ENCODE measurements at places on chromosomes 5 and 9.
A peak's percentile ranks its signal among the peaks of the same experiment; 100 is the strongest.

DNA sequence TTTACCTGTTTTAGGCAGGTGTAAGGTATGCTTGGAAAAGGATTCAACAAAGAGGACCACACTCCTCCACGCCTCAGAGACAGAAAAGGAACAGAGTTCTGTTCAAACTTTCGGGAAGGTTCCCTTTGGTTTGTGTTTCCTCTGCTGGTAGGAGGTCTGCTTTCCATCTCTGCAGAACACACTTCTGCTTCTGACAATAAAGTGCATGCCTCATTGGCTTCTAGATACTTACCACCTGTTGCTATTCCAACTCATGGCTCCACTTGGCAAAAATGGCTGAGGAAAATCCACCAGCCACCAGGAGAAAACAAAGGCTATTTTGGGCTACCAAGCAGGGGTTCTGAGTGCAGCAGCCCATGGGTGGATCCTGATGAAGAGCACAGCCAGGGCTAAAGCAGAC lies 112.7 kb downstream of the NRG2 start:
- no peak for DNase-seq

DNA sequence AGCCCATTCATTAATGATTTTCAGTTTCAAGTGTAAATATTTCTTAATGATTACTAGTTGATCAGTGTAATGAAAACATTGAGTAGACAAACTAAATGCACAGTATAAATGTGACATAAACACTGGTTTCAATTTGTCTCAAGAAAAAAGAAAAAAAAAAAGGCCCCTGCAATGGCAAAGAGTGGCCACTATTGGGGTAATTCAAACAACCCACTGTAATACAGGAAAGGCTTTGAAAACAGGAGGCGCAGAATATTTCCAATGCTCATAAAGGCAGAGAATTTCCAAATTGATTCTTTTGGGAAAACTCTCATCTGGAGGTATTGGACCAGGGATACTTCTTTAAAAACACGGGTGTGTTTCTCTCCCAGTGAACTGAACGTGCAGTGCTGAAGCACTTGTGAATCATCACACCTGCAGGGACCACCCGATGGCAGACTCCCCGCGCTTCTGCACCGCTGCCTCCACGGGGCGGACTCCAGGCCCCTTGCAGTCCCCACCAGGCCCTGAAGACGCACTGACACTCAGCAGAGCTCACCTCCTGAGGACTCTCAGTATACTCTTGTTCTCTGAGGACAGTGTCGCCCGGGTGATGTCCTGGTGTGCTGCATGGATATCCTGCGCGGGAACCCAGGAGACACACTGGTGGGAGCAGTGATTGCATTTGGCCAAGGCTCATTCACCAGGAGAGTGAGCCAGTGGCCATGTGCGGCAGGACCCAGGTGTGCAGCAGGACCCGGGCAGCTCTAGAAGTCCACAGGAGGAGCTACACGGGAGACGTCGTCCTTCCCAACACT lies 227.6 kb upstream of the IRX4 start:
- no peak for DNase-seq

GRCh38 chr5:88674356-88675167 lies 208.4 kb downstream of the MEF2C start:
- DNase-seq = peak; percentile 77

DNA sequence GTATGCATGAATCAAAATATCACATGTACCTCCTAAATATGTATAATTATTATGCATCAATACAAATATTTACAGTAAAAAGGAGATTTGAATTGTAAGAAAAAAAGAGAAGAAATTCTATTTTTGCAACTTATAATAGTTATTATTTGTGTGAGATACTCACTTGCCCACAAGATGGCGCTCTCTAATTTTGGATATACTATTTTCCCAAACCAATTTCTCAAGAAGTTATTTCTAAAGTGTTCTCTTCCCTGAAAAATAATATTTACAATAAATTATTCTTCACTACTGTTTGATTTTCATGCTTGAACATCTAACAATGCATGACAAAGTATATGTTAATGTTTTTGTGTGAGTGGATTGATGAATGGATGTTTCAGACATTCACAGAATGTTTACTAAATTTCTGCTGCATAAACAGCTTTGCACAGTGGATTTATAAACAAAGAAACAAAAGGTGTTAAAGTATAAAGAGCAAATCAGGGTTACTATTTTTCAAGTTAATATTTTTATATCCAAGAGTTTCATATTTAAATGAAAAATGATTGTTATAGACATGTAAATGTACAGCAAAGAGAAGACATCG lies 503.4 kb downstream of the PDE4D start:
- DNase-seq = no peak

GRCh38 chr5:148585988-148586387 lies 68.3 kb downstream of the HTR4 start:
- DNase-seq = no peak

DNA sequence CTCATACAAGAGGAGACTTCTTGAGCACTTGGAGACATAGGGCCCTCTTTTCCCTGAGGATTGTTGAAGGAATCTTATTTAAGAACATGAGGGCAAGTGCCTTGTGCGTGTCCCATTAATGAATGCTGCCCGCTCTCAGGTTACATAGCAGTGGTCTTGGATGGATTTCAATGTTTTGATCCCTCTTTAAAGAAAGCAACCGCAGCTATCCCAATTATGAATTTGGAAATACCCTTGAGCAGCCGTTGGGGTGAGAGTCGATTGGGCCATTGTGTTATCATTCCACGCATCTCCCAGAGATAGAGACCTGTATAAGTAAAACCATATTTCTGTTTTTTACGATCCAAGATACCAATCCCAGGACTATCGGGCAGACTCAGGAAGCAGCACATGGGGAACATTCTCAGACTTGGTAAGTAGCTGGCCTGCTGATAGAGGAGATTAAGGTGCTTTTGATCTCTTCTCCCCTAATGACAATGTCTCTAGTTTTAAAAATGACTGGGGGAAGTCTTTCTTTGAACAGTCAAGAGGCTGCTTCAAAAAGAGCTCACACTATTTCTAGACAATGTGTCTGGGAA lies 145.3 kb downstream of the MACROH2A1 start:
- DNase-seq = no peak

- DNase-seq = no peak
Measured at GRCh38 chr9:115018547-115019435, 88.4 kb upstream of the TNFSF8 start.

DNA sequence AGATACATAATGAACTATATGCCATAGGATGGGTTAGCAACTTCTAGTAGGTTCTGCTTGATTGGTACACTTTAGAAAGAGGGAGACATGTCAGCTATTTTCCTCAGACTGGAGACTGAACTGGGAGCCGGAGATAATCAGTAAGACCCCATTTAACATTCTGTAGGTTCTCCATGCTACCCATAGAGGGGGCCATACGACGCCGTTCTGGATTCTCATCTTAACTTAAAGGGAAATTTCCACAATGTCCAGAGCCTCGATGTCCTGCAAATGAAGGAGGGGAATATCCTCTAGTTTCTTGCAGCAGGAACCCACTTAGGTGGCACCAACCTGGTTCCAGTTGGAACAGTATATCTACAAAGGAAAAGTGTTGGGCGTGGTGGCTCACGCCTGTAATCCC lies 22.3 kb upstream of the NPM1 start:
- DNase-seq = no peak

GRCh38 chr5:45695804-45696156 lies 400 bp downstream of the HCN1 start:
- no peak for DNase-seq

DNA sequence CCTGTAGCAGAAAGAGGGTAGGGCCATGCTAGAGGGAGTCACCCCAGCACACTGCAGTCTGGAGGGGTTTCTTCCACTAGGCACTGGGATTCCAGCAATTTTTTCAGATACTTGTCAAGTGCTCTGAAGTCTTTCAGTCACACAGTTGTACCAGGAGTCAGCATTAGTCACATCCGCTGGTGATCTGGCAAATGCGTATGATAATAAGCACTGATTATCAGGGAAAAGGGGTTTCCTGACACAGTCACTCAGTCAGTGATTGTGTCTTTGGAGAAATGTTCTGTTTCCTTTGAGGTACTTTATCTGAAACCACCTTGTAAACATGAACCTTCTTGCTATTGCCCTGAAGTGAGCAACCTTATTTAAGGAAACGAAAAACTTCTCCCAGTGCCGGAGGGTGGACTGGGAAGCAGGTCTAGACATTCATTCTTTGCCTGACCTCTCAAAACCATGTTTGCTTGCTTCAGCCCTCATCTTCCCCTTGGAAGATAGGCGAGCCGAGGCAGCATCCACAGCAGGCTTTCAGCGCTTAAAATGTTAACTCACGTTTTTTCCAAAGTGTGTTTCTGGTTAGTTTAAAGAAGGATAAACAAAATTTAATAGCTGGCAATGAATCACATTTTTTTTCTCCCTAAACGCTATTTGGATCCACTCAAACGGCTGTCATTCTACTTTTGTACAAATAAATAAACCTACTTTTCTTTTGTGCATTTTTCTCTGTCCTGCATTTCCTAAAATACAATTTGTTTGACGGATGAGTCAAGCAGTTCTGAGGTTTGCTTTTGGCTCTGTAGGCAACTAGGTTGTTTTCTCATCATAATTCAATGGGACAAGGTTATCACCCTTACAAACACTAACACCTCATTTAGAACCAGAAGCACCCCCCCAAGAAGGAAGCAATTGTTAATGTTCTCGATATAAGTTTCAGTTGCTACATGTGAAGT lies 77.7 kb downstream of the FOXD1 start:
- DNase-seq = no peak

DNA sequence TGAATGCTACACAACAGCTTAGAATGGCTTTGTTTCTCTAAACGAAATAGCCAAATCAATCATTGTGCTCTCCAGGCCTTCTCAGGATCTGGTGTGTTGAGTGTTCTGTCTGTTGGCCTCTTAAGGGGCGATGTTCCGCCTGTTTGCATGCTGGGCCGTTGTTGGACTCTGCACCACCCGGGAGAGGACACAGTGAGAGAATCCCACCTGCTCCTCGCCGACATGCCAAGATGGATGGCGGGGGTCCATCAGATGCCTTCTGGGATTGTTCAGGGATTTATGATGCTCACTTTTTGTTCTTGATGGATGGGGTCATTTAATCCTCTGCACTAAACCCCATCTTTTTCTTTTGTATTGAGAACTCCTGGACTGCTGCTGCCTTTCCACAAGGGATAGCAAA lies 159.9 kb downstream of the NTRK2 start:
- no peak for DNase-seq

DNA sequence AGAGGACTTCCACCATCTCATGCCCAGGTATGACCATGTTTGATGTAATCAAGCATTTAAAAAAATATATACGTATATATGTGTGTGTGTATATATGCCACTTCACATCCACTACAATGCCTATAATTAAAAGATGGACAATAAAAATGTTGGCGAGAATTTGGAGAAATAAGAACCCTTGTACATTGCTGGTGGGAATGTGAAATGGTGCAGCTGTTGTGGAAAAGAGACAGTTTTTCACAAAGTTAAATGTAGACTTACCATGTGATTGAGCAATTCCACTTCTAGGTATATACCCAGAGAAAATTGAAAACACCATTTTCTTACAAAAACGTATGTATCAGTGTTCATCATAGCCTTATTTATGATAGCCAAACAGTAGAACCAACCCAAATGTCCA lies 229.2 kb upstream of the WWC1 start:
- no peak for DNase-seq

- no peak for DNase-seq
Measured at GRCh38 chr9:131575946-131576853, 30.9 kb downstream of the PRRT1B start.

DNA sequence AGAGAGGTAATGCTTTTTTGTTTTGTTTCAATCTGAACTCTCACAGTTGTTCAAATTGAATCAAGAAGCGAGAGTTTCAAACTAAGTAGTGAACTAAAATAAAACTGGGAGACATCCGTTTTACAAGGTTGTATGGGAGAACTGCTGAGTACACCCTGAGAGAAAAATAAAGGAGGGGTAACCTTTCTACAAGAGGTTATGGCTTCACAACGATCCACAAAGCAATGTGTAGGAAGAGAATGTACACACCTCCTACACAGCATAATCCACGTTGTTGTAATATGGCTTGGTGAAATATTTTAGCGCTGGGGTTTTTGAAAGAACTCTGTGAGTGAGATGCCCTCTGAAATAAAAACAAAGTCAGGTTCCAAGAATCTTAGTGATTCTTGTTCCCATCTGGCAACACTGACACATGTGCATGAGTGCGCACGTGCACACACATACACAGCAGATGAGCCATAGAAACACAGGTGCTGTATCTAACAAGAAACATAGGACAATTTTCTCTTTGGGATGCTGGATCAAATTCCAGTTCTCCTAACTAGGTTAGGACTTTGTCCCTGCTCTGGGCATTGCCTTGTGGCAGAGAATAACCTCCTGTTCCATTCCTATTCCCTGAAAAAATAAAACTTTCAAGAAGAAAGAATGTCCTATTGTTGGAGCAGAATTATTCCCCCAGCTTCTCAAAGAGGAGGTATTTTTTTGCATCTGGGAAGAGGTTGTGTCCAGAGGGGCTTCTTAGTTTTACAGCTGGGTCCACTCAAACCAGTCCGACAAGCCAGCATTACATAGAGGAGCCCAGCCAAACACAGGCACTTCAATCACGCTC lies 94.5 kb upstream of the EFNA5 start:
- no peak for DNase-seq

DNA sequence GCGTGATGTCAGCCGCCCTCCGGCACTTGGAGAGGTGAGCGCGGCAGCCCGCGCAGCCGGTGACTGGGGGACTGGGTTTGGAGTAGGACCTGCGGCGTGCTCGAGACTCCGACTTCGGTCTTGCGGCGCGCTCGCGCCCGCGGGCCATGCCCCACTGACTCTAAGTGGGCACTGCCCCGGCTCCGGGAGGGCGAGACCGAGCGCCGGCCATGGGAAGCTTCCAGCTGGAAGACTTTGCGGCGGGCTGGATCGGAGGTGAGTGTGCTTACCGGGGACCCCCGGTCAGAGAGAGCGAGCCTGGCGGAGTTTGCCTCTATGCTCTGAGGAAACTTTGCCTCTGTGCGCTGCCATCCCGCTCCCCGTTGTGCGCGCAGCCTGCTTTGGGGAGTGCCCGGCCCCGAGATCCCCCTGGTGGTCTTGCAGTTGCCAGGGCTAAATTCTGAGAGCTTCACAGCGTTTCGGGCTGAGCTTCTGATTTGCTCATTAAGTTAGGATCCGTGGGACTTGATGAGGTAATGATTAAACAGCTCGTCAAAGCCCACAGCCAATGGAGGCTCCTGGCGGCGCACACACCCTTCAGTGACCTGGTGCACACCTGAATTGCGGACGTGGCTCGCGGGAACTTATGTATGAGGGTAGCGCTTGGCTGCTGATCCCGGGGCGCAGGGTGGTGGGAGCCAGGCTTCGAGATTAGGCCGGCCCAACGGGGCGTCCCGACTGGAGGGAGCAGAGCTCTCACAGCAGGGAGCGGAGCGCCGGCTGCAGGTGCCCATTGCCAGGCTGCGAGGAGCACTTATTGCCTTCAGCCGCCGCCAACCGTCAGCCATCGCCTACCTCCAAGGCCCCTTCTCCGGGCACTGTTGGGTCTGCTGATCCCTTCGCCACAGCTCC lies at the start of gene SLC25A48:
SLC25A48 (plus strand) TSS at position 25 of the 891 bp plus-strand sequence; CDS start at position 210, 185 bp downstream.
- DNase-seq = peak; percentile 59

DNA sequence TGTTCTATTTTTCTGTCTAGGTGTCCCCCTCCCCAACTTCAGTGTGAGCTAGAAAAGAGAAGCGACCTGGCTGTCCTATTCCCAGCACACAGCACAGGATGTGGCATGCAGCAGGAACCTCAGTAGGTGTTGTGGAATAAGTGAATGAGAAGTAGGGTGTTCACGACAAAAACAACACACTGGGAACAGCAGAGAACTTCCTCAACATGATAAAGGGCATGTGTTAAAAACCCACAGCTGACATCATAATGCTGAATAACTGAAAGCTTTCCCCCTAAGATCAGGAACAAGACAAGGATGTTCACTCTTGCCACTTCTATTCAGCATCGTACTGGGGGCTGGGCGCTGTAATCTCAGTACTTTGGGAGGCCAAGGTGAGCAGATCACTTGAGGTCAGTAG lies 155.6 kb upstream of the ZNF618 start:
- DNase-seq = no peak

GRCh38 chr5:39674209-39675082 lies 249.7 kb upstream of the DAB2 start:
- DNase-seq = no peak

Measured in hypothalamus (tissue), 51 donors.